ELF-1 (cell line): ENCODE measurements at places on chromosomes 5 and 9.

- DNase-seq, result no peak
Observed at GRCh38 chr5:119417891-119418605, 34.2 kb upstream of the HSD17B4 start.

DNA sequence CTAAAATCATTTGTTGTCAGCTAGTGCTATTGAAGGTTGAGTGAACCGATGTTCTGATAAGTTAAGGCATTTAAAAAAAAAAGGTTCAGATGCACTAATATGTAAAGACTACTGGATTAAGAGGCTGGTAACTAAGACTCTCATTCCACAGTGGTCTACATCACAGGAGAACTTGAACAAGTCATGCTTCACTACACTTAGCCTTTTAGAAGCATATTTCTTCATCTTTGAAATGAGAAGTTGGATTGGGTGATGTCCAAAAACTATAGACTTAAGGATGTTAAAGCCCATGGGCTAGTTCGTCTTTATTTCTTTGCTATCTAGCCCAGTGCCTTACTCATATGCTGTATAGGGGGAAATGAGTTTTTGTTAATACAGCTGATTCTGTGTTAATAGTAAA, 107.2 kb downstream of the NDUFS4 start:
- no peak for DNase-seq

DNA sequence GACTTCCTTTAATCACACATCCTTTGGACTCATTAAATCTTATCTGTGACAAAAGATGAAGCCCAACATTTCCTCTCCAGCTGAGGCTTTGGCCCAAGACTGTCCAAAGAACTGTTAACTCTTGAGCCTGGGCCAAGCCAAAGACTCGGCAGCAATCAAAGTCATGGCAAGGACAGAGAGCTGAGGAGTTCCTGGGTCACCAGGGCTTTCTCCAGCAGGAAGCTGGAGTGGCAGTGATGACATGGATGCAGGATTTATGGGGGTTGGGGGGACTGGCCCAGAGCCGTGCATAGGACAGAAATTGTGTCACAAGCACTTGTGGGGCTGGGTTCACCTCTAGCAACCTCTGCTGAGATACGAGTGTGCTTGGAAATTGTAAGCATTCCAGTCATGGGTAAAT, 440.3 kb downstream of the PLK2 start:
- DNase-seq, result no peak

DNA sequence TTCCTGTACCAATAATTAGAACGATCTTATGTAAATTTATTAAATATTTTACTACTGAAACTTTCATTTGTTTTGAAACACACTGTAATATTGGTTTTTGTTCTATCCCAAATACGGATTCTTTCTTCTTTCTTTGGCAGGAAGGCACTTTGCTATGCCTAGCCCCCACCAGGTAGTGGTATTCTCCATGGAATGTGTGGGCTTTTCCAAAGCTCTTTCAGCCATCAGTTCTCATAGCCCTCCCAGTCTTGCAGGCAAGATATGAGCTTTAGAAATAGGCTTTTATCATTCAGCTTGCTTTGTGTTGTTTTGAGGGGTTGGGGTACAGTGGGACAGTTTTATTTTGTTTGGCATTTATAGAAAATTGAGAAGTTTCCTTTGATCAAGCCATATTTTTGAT, 107.5 kb downstream of the DMXL1 start:
- DNase-seq, result no peak

DNA sequence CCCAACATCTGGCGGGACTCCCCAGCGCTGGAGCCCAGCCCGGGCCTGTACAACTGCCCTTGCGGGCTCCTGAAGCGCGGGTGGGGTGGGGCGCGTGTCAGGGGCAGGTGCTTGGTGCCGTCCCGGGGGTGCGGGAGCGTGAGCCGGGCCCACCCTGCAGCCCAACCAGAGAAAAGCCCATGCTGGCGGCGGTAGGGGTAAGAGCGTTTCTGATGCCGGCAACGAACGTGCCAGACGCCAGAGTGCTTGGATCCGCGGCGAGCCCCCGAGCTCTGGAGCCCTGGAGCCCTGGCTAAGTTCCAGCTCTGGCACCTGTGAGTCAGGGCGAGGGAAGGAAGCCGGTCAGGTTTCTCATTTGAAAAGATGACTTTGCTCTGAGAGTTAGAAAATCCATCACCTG, 58.0 kb downstream of the ZNF510 start:
- DNase-seq, result no peak

DNA sequence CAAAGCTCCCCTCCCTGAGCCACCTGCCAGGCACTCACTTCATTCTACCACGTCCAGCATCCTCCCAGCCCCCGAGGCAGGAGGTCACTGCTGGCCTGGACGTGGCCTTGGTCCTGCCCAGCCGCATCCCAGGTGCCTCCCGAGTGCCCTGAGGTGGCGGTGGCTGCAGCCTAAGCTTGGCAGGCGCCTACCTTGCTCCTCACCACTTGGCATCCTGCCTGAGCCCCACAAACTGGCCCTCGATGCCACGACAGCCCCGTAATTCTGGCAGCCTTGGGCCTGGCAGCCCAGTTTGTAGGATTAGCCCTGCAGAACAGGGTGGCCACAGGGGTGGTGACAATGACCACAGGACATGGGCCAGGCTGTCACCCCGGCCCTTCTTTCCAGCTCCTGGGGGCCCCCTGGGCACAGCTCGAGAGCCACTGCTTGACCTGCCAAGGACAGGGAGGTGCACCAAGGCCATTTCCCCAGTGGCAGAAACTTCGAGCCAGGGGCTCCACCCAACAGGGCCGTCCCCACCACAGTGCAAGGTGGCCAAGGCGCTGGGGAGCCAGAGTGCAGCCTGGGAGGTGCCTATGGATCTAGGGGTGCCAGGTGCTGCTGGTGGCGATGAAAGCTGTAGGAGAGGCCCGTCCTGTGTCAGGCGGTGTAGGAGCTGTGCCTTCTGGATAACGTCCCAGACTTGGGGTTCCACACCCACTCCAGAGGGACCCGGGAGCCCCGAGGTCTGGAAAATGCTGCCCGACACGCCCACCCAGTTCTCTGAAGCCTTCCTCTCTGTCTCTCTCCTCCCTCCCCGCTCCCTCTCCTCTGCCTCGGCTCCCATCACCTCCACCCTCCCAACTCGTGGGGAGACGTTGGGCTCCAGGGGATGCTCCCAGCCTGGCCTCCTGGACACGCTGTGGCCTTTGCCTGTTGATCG, 18.4 kb downstream of the NKD2 start:
- no peak for DNase-seq

- peak; percentile 80 for DNase-seq
Observed at GRCh38 chr9:112065806-112066606, 109.1 kb downstream of the SUSD1 start.

DNA sequence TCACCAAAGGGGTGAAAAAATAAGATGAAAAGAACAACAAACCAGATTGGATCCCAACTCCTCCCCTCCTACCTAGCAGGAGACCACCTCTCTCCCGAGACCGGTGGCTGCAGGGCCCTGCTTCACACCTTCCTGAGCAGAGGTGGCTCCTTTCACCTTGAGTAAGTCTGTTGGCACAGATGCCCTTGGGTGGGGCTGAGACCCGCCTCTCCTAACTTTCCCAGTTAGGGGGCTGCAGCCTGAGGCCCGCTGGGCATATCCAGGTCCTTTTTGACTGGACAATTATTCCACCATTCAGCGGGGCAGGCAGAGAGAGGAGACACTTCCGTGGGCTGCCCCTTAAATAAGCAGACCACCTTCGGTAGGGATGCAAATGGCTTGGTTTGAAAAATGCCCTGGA, 1.3 kb downstream of the SLC25A48 start:
- no peak for DNase-seq

DNA sequence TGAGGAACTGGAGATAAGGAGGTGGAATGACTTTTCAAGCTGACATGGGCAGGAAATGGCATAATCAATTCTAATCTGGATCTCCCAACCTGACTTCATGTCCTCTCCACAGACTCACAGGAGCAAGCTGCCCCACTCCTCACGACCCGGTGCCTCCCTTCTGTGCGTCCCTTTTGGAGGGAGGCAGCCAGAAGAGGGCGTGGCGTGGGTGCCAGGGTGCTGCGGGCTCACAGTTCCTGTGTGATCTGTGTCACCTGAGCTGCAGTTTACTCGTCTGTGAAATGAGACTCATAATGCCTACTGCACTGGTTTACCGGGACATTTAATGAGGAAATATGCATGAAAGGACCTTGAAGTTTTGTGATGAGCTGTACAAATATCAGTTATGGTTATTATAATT, 207.4 kb downstream of the DAB2IP start:
- DNase-seq, result no peak

DNA sequence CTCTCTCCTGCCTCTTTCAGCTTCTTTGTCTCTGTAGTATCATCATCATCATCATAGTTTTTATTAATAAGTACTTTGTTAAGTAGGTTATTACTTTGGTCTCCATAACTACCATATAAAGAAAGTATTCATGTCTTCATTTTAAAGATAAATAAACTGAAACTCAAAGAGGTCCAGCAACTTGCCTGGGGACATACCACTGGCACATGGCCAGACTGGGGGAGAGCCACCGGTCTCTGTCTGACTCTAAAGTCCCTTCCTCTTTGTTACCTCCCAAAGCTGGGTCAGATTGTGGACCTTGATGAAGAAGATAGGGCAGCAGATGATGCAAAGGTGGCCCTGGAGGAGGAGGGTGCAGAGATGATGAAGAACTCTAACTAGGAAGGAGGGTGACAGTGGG, 8.5 kb downstream of the CDX1 start:
- no peak for DNase-seq

GRCh38 chr9:131091352-131091992, 4.9 kb upstream of the AIF1L start:
- no peak for DNase-seq

DNA sequence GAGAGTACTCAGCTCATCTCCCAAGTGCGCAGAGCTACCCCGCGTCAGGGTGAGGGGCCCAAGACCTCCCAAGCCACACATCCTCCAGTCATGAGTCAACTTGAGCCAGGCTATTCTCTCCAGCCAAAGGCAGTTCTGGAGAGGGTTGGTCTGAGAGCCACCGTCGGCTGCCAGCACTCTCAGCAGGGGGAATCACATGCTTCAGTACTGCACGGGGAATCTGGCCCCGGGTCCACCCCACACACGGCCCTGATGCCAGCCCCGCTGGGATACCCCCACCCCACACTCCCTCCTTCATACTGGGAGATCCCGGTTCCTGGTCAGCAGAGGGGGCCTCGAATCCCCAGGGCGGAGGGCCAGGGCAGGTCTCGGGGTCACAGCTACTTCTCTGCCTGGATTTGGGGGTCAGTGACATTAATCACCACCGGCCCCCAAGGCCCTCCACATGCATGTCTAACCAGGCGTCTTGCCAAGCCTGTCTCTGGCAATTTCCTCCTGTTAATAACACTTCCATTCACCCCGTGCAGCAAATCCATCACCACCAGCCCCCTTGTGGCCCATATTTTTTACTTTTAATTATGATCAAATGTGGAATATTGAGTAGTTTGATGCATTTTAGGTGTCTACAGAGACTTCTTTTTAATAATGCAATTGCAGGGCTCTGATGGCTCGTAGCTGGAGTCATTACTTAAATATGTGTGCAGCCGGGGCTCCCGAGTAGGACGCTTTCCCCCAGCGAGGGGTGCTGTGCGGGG, 102.9 kb upstream of the PPP1R26 start:
- DNase-seq, result no peak

DNA sequence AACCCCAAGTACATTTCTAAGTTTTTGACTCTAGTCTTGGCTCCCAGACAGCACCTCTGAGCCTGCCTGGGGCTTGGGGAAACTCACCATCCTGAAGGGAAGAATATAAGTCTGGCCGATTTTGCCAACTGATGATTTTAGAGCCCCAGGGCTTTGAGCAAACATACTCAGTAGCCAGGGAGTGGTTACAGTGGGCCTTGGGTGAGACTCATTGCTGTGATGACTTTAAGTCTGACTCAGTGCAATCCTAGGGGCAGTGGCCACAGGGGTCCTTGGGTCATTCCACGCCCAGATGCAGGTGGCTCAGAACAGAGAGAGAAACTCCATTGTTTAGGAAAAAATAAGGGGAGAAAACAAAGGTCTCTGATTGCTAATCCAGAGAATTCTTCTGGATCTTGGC, 312.0 kb upstream of the EDIL3 start:
- no peak for DNase-seq

DNA sequence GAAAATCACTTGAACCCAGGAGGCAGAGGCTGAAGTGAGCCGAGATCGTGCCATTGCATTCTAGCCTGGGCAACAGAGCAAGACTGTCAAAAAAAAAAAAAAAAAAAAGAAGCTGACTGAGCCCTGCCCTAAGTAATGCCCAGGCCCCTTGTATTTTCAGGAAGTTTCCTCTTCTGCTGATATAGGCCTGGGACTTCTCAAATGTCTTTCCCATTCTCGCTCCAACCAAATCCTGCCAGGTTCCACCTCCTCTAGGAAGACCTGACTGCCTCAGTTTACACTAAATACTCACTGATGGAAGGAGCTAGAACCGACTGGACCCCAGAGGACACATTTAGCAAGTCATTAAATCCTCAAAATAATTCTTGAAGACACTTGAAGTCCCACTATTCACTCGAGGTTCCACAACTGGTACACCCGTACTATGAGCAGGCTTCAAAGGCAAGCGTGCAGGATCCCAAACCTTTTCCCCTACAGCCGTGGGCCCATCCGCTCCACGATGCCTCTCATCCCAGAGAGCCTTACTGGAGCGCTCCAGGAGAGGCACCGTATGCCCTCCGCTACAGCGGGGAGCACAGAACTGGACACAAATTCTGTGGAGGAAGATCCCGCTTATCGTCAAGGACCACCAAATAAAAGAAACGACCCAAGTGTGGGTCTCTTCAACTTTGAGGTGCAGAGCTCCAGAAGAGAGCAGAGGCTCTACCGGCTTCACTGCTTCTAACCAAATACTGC, 676 bp downstream of the NOL6 start:
- no peak for DNase-seq

GRCh38 chr5:34034534-34035327, 8.3 kb downstream of the C1QTNF3 start:
- DNase-seq, result no peak

DNA sequence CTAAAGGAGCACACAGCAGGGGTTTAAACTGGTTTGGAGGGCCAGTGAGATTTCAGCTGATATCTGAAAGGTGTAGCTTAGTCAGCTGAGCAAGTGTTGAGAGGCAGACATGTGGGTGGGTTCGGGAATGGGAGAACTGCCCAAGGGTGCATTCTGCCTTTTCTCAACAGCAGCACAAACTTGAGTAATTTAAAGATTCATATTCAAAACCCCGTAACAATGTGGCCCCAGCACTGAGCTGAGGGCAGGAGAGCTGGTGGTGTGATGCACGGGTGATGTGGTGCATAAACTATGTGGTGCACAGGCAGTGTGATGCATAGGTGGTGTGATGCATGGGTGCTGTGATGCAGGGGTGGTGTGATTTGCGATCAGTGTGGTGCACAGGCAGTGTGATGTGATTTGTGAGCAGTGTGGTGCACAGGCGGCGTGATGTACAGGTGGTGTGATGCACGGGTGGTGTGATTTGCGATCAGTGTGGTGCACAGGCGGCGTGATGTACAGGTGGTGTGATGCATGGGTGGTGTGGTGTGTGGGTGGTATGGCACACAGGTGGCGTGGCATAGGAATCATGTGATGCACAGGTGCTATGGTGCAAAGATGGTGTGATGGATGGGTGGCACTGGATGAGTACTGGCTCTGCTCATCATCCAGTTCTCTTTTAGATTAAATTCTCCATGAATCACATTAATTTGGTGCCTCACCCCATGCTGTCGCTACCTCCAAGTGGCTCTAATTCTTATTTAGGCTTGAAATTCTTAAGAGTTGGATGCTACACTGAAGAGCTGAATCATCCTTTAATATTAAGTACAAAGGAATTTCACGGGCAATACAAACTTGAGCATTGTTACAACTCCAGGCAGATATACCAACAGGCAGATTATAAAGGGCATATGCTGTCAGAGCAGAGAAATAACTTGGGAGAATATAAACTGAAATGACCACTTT, 53.6 kb downstream of the DAP start:
- DNase-seq, result no peak

- peak; percentile 91 for DNase-seq
Observed at GRCh38 chr9:129275626-129276247, 97.7 kb upstream of the IER5L start.

GRCh38 chr5:81239613-81240012, 6.5 kb downstream of the CKMT2 start:
- no peak for DNase-seq
